Activated effector memory CD4-positive, alpha-beta T cell treated with anti-CD3 and anti-CD28 coated beads, Interleukin-2, amount 50 U/mL, for 16 hours (primary cell): ENCODE measurements at places on chromosomes 7 and 10.
A peak's percentile ranks its signal among the peaks of the same experiment; 100 is the strongest.

DNA sequence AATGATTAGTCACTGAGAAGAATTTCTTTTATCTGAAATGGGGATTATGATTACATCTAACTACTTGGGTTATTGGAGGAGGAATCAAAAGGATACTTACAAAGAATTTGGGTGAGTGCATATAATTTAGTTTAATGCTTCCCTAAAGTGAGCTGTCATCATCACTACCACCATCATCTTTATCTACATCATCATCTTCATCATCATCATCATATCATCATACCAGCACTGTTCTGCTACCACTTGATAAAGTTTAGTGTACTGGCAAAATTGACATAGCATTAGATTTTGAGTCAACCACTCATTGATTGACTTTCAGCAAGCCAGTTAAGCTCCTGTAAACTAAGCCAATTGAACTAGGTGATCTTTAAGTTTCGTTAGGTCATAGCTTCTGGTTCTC, 245.6 kb upstream of the DKK1 start:
- no peak for DNase-seq

- no peak for DNase-seq
Observed at GRCh38 chr7:100785878-100786277, 41.4 kb downstream of the EPHB4 start.

DNA sequence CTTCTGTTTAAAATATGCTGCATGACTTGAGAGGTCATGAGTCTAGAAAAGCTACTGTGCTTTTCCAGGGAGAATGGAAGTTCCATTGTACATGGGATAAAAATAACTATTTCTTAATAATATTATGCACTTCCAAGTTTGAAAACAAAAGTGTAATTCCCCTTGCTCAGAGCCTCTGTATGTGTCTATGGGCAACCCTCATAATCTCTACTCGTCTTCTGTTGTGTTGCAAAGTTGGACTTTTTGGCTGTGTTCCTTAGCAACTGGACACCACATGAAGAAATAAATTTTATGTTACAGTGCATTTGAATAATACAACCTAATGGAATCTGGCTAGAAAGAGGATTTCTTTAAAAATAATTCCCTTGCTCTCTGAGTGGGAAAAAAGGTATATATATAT, 242.6 kb downstream of the TWIST1 start:
- DNase-seq, result no peak

GRCh38 chr10:125609859-125610258, 73.1 kb downstream of the TEX36 start:
- no peak for DNase-seq

- no peak for DNase-seq
Observed at GRCh38 chr7:25985196-25985595, 166.8 kb upstream of the NFE2L3 start.

DNA sequence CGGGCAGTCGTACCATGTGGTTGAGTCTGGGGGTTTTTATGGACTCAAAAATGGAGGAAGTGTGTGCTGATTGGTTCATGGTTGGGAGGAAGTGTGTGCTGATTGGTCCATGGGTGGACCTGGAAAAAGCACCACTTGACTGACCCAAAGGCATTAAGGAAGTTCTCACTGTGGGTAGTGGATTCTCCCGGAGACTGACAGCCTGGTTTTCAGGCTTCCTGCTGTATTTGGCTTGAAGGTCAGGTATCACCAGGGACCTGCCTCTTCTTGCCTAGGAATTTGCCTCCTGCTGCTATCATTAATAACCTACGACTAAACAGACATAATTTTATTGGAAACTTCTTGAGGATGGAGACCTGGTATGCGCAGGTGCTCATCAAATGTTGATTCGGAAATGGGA, 268.8 kb upstream of the LRGUK start:
- DNase-seq, result no peak

DNA sequence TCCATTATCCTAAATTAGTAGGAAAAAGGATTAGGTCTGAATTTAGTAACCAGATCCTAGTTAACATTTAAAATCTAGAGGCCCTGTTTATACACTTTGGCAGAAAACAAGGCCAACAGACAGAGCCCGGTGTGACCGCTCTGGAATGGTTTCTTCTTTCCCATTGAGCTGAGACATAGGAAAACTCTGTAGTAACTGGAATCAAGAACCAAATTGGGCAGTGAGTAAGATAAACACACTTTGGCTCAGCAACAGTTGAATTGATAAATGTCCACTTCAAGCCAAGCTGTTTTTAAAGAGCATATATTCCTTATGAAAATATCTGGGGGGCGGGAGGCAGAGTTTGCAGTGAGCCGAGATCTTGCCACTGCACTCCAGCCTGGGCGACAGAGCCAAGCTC, 343.7 kb upstream of the SEMA3A start:
- DNase-seq, result no peak

- DNase-seq, result no peak
Observed at GRCh38 chr7:30814700-30815387, 43.6 kb downstream of the MINDY4 start.

GRCh38 chr10:74743401-74743800, 83.0 kb upstream of the KAT6B start:
- no peak for DNase-seq

DNA sequence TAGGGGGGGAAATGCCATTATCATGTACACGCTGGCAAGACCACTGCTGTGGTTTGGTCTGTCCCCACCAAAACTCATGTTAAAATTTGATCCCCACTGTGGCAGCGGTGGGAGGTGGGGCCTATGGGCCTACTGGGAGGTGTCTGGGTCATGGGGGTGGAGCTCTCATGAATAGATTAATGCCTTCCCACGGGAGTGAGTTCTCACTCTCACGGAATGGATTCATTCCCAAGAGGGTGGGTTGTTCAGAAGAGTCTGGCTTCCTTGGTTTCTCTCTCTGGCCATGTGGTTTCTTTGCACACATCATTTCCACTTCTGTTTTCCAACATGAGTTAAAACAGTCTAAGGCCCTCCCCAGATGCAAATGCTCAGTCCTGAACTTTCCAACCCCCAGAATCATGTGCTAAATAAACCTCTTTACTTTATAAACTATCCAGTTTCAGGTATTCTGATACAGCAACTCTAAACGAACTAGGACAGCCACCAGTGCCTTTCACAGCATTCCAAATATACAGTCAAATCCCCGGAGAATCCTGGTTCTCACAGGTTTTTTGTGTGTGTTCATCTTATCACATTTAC, 44.3 kb downstream of the SMURF1 start:
- DNase-seq, result no peak

DNA sequence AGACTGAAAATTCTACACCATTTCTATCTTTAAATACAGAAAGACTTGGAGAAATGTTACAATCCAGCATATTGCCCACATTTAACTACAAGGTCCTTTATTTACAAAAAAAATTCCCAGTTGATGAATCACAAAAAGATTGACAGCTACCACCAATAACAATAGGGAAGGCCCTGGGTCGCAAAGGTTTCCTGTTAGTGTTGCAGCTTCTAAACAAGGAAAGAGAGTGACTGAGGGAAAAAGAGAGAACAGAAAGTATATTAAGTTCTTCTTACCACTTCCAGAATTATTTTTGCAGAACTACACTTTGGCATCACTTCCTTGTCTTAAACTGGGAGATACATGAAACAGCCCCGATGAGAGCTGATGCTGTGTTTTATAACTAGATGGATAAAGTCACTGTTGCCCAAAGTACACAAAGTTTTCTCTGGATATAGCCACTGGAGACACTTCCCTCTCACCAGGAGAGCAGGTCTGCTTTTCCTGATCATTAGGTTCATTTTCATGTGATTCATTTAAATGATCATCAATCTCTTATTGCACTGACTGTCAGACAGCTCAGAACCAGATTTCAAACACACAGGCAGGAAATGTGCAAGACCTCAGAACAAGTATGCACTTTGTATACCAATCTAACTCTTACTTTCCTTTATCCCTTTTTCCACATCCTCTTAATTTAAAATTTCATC, 57.0 kb downstream of the SHTN1 start:
- DNase-seq, result no peak

- DNase-seq, result no peak
Observed at GRCh38 chr7:80699721-80700256, 61.3 kb downstream of the CD36 start.

GRCh38 chr10:110893559-110894179, 21.9 kb downstream of the PDCD4 start:
- DNase-seq, result no peak

DNA sequence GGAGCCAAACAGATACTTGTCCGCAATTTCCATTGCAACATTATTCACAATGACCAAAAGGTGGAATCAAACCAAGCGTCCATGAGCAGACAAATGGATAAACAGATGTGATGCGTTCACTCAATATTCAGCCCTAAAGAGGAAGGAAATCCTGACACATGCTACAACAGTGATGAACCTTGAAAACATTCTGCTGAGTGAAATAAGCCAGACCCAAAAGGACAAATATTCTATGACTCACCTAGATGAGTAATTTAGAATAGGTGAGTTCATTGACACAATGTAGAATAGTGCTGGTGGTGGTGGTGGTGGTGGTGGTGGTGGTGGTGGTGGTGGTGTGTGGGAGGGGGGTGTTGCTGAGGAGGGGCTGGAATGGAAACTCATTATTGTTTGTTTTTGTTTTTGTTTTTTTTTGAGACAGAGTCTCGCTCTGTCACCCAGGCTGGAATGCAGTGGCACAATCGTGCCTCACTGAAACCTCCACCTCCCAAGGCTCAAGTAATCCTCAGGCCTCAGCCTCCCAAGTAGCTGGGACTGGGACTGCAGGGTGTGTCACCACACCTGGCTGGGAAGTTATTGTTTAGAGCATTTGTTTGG, 28.6 kb downstream of the SMKR1 start:
- peak; percentile 73 for DNase-seq

DNA sequence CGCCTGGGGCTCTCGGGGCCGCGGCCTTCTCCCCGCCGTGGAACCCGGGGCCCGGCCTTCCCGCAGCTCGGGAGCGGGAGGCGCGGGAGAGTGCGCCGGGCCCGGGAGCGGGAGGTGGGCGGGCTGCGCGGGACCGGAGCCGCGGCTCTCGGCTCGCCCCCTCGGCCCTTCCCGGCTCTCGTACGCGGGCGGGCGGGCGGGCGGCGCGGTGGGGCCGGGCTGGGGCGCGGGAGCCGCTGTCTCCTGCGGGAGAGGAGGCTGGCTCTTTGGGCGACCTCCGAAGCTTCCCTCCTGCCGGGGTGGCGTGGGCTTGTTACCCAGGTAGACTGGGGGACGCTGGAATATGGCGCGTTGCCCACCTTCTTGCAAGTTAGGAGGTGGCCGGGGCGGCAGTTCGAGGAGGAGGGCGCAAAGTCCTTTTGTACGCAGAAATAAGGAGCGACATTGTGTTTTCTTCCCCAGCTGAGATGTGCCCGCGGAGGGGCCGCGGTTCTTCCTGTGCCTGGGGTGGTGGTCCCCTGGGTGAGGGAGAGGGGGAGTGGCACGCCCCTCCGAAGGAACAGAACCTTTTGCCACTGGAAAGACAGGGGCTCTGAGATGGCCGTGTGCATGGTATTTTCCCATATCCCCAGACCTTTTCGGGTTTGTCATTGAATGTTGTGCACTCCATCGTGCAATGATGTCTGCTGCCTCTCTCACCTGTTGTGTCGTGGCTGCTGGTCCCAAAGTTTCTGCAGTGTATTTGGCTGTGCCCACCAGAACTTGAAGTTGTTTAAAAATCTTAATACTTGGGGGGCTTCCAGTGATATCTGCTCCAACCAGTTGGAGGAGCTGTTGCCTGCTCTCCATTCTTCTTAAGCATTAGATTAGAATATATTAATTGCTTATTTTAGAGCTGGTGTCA, 844 bp downstream of the NRF1 start:
- DNase-seq, result peak; percentile 80

GRCh38 chr7:46568420-46569132, 647.5 kb upstream of the IGFBP3 start:
- no peak for DNase-seq

DNA sequence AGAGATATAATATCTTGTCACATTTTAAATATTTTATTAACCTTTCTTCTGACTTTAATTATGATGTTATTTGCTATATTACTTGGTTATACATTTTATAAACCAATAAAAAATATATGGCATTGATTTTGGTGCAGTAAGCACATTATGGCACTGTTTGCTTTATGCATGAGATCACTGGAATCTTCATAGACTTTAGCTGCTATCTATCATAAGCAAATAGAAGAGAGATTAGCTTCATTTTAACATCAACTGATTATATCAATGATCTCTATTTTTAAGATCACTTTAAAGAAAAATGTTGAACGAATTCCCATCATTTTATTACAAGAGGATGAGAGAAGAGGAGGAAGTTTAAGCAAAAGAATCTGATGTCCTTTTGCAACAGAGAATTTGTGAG, 58.6 kb upstream of the CDK1 start:
- DNase-seq, result no peak

DNA sequence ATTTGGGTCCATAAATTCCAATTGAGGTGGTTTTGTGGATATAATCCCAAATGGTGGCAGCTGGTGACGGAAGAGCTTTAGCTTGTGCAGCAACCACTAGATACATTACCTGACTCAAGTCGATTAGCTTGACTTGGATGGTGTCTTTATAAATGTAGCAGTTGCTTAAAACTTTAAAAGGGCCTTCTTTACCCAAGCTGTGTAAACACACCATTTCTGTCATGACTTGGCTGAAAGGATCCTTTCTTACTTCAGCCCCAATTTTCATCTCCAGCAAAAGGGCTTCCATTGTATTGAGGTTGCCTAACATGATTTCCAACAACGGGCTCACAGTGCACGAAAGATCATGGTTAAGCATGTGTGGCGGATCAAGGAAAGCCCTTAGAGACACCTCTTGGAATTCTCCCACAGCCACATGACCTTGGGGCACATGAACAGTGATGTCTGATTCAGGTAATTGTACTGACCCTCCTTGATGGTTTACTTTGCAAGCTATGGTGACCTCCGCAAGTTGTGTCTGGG, 57.9 kb downstream of the MACC1 start:
- DNase-seq, result no peak

DNA sequence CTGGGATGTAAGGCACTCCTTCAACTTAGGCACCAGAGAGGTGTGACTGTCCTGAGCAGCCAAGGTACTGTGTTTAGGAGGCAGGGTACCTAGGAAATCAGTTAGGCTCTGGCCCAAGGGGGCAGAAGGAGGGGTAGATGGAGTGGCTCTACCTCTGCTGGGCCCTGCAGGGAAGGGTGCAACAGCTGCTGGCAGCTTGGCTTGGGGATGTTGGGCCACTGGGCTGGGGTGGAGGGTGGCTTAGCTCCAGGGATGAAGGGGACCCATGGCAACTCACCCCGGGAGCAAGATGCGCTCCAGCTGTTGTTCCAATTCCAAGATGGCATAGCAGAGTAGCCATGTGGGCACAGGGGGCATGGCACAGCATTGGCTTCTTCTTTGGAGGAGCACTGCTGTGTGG, 42.1 kb downstream of the NEURL1 start:
- peak; percentile 21 for DNase-seq

- DNase-seq, result no peak
Observed at GRCh38 chr7:153193144-153193595, 433.6 kb downstream of the ACTR3B start.

GRCh38 chr7:18498341-18498740, 2.8 kb downstream of the HDAC9 start:
- DNase-seq, result no peak

DNA sequence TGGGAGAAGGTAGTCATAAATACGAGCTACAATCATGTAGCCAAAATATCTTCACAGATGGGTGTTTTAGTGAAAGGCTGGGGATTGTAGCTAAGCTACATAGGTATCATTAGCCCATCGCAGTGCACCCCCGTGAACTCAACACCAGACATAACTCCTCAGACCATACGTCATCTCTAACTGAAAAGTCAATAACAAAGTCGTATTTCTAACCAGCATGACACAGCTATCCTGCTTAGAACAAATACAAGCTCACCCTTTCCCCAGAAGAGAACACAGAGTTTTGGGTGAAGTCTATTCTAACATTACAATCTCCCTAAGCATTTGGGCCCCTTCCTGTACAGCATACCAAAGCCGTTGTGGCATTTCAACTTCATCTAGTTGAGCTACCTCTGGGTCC, 636.6 kb upstream of the DPP6 start:
- DNase-seq, result no peak
